SIG-M5 (cell line): ENCODE measurements at places on chromosomes 13 and 19.

DNA sequence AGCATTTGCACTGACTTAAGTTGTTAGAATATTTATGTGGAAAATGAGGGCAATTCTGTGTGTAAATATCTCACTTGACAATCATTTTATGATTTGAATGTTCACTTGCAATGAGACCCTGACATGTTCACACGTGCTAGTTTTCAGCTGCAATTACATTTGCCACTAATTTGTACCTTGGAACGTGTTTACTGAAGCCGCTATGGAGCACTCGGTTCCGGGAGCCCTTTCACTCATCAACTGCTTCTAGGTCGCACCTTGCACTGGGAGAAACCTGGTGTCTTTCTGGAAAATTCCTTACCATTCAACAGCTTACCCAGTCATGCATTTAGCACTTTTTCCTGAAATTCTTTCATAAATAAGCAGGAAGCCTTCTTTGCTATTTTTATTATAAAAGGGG is 229.6 kb downstream of the ZIC5 start:
- no peak for DNase-seq

GRCh38 chr13:21638319-21639282 is 32.3 kb upstream of the FGF9 start:
- DNase-seq = no peak

DNA sequence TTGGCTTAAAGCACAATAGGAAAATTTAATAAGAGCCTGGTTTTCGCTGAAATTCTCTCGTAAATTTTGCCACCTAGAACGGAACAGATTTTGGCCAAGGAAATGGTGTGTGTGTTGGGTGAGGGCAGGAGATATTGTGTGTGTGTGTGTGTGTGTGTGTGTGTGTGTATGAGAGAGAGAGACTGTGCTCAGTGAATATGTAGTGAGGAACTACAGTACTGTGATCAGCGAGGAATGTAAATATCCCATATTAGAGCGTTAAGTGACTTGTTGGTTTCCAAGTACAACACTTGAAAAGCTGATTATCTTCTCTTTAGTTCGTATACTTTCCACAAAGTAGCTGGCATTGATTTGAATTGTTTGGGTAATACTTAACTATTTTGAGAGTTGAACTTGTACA is 738.9 kb downstream of the PCDH9 start:
- DNase-seq = no peak

- no peak for DNase-seq
Measured at GRCh38 chr13:41459432-41460073, 2.2 kb downstream of the RGCC start.

DNA sequence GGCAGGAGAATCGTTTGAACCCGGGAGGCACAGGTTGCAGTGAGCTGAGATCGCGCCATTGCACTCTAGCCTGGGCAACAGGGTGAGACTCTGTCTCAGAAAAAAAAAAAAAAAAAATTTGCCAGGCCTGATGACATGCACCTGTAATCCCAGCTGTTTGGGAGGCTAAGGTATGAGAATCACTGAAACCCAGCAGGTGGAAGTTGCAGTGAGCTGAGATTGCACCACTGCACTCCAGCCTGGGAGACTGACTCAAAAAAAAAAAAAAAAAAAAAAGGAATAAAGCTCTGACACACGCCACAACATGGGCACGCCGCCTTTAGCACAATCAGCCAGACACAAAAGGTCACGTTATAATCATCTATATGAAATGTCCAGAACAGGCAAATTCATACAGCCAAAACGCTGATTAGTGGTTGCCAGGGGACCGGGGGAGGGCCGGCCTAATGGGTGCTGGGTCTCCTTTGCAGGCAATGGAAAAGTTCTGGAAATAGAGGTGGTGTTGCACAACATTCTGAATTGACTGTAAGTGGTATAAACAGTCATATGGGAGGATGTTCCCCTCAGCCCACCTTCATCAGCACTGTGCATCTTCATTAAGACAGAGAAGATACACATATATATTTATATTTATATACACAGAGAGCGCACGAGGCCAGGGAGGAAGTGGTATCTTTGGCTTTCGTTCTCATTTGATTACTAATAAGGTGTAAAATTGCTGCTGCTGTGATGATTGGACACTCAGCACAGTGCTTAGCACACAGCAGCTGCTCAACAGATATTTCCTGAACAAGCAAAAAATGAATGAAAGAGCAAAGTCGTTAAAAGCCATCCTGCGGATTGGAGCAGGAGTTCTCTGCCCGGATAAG is 3.8 kb downstream of the HSPBP1 start:
- no peak for DNase-seq

DNA sequence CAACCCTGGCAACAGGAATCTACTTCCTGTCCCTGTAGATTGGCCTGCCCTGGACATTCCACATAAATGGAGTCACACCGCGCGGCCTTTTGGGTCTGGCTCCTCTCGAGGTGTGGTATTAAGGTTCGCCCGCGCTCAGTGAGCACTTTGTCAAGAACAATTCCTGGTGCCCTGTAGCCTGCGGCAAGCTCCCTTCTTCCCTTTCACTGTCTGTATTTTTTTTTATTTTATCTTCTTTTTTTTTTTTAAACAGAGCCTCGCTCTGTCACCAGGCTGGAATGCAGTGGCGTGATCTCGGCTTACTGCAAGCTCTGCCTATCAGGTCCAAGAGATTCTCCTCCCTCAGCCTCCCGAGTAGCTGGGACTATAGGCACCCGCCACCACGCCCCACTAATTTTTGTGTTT is 28.3 kb downstream of the PEX11G start:
- no peak for DNase-seq

DNA sequence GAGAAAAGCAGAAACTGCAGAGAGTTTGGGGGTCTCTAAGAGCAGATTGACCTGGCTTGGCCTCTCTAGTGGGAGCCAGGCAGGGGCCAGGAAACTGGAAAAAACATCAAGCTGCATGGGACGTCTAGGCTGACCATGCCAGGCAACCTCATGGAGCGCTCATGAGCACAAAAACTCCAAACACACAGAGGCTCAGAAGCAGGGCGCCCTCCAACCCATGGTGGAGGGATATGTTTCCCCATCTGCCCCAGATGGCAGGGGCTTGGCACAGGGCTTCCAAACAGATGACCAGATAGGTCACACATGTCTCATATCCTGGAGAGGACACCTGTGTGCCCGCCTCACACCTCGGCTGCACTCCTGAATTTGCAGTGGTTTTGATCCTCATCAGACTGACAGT is 879.0 kb downstream of the UQCRFS1 start:
- no peak for DNase-seq

DNA sequence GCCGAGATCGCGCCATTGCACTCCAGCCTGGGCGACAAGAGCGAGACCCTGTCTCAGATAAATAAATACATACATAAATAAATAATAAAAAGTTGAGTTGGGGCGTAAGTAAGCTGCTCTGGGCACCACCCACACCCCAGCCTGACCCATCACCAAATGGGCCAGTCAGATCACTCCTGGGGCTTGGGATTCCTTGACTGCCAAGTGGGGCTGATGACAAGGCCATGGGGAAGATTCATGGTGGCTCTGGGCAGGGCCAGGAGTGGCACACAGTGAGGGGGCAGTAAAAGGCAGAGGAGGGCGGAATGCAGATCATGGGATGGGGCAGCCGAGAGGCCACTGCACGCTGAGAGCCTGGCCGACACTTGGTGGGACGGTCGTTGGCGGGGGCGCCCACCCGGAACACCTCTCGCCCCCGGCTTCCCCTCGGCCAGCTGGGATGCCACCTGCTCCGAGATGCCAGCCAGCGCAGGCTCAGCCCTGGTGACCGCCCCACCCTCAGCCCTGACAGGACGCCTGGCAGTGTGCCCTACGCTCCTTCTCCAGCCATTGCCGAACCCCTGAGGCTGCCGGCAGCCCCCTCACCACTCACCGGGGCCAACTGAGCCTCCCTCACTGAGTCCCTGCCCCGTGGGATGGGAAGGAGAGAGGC is 10.9 kb downstream of the ZNF653 start:
- no peak for DNase-seq

GRCh38 chr19:41548954-41549688 is 26.8 kb upstream of the CEACAM21 start:
- peak; percentile 26 for DNase-seq

GRCh38 chr13:26459276-26460131 is 98.0 kb upstream of the WASF3 start:
- DNase-seq = no peak

DNA sequence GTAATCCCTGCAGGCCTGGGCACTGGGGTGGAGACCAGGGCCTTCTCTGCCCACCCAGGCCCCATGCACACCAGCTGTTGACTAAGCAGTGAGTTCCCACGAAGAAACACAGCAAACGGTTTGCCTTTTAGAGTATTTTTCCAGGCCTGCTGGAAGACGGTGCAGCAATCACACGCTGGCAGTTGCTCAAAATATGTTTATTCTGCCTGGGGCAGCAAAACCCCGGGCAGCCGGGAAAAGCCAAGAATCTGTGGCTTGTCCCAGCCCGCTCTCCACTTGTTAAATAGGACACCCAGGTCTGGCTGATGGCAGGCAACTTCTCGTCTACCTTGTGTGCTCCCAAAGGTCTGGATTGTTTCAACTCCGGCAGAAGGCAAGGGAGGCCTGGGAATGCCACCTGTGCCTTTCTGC is 40.8 kb downstream of the GGACT start:
- DNase-seq = no peak

DNA sequence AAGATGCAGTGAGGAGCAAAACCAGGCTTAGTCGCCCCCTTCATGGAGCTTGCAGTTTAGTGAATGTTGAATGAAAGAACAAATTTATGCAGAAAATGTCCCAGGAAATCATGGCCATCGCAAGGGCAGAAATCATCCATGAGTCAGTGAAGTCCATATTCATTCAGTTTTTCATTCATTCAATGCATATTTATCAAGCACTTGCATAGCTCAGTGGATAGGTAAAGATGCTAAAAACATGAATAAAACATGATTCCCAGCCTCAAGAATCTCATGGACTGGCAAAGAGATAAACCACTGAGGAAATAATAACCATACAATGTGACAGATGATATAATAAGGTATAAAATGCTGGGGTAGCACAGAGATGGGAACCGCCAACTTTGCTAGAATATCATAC is 58.8 kb downstream of the HSPH1 start:
- no peak for DNase-seq

DNA sequence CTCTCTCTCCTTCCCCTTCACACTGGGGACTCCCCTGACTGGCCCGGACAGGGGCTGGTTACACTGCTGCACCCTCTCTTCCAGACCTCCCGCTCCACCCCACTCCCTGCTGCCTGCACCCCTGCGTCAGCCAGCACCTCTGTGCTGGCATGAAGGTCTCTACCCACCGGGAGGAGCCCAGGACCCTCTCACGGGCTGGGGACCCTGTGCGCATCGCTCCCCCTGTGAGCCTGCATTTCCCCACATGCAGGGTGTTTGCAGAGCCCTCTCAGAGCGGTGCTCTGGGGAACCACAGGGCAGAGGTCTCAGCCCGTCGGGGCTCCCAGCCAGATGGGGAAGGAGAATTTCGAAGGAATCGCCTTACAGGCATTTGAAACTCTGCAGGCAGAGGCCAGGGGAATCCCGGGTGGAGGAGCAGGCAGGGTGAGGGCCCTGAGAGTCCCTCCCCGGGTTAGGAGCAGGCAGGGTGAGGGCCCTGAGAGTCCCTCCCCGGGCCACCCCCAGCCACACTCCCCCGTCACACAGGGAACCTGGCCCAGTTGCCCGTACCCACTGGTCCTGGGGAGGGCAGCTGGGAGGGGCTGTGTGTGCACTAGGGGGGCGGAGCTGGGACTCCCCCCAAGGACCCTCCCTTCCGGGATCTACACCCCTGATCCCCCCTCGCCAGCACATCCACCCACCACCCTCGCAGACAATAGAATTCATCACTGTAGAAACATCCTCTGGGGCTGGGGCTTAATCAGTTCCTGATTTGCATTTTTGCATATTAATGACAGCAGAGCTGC is 16.3 kb upstream of the TCF3 start:
- no peak for DNase-seq

- DNase-seq = no peak
Measured at GRCh38 chr13:21234526-21234925, 58.1 kb downstream of the MRPL57 start.

DNA sequence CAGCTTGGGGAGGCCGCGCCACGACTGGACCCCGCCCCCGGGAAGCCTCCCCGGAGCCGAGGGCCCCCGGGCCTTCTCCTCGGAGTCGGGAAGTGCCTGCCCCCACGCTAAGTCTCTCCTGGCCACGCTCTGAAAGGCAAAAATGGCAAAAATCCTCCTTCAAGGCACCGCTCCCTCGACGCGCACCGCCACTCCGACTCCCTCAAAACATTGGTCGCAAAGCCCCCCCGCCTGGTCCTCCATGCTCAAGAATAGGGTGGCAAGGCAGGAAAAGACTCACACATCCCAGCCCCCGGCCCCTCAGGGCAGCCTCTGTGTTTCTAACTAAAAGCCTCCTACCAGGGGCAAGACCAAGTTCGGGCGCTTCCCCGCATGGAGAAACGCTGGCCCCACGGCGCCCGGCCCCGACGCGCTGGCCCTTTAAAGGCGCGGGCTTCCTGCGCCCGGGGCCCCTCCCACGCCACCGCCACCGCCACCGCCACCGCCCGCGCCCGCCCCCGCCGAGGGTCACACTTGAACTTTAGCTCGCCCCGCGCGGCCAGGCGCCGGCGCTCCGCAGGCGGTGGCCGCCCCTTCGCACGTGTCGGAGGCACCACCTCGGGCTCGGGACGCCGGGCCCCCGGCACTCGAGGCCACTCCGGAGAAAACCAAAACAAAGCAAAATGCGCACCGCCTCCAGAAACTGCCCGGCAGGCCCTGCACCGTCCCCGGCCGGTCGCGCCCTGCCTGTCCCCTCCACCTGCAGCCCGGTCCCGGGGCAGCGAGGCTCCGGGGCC is 1.9 kb downstream of the FOXO1 start:
- no peak for DNase-seq

- no peak for DNase-seq
Measured at GRCh38 chr13:100387416-100387815, 201.2 kb downstream of the GGACT start.

GRCh38 chr13:33994198-33994597 is 176.2 kb downstream of the RFC3 start:
- no peak for DNase-seq

DNA sequence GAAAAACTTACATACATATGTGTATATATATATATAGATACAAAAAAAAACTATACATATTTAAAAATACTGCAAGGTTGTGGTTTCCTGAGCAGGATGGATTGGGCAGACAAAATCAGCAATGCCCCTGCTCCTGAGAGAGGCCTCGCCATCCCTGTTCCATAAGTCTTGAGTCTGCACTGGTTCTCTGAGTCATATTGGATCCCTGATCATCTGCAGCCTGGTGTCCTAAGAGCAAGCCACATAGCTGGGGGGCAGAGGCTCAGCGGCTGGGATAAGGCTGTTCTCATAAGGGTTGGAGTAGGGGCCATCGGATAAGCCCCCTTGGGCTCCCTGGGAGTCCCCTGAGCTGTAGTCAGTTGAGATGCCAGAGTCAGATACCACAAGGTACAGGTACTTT is 3.3 kb downstream of the SWSAP1 start:
- no peak for DNase-seq

- no peak for DNase-seq
Measured at GRCh38 chr13:106858903-106859532, 291.1 kb upstream of the ARGLU1 start.

GRCh38 chr19:37778613-37779126 is 716 bp downstream of the ZNF573 start:
- DNase-seq = no peak
